T-helper 2 cell treated with Interferon-gamma antibody and Interleukin-4, amounts not matched to agents 5 μg/mL and 100 μg/mL, for 36 hours (primary cell): ENCODE measurements at places on chromosomes 12 and 14.
A peak's percentile ranks its signal among the peaks of the same experiment; 100 is the strongest.

DNA sequence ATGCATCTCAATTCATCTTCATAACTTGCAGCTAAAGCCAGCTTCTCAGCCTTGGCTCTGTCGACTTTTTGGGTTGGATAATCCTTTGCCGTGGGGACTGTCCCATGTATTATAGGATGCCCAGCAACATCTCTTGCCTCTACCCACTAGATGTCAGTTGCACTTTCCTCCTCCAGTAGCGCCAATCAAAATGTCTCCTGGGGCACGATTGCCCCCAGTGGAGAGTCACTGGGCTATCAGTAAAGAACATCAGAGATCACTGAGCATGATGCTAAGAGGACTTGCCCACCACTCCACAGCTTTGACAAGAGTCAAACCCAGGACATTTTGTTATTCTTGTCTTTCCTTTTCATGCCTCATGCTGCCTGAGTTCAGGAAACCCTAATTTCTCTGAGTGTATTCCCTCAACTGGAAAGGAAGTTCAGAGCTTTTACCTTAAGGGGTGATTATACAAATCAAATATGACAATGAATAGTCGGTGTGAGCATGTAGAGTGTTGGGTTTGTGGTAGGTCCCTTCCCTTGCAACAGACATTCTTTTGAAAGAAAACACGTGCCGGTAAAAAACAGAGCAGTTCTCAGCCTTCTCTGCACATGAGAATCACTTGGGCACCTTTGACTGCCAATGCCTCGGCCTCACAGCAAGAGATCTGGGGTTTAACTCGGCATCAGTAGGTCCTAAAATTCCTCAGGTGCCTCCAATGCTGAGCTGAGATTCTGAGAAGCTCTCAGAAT is 980.6 kb downstream of the VRK1 start:
- DNase-seq = no peak
- peaks cover 1% of the 10 kb centered on the region for H3K36me3 ChIP-seq
- peaks cover 13% of the 10 kb centered on the region for H3K4me1 ChIP-seq
- H3K27ac ChIP-seq = no peak overlapping the region

DNA sequence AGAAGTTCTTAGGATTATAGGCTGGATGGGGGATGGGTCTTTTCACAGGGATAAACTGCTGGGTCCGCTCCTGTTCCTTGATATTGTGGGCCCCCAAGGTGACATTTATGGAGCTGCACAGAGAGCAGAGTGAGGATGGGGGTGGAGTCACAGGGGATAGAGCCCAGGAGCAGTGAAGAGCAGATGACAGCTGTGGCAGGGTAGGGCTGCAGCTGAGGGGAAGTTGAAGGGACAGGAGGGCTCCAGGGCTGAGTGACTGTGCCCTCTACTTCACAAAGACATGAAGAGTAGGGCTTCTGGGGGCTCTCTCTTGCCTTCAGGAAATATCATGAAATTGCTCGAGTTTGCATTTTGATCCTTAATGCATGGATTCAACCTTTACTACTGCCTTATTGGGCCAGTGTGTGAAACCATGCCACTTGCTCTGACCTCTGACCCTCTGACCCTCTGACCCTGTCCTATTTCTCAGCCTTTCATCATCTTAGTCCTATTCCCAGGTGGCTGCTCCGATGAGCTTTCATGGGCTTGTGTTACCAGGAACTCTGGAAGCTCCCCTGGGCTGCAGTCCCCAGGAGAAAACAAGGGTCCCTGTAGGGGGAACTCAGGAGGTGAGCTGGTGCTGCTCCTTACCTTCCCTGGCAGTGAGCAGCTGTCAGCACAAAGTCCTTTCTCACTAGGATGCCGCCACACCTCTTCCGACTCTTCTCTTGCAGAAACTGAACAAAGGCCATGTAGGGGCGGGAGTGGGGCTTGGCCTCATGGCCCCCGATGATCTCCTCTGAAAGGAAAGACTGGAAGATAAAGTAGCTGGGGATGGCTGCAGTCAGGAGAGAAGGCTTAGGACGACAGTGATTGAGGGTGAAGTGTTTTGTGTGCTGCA is 1.6 kb downstream of the GZMH start:
- H3K27ac ChIP-seq = peak overlapping the region; percentile 84
- no peaks in the 10 kb centered on the region for H3K36me3 ChIP-seq
- peaks cover 54% of the 10 kb centered on the region for H3K4me1 ChIP-seq
- peak overlapping the region; percentile 63 for H3K4me3 ChIP-seq
- H3K27me3 ChIP-seq = no peaks in the 10 kb centered on the region

GRCh38 chr12:53659571-53659981 is 16.3 kb downstream of the ATP5MC2 start:
- H3K4me1 ChIP-seq = no peaks in the 10 kb centered on the region
- H3K36me3 ChIP-seq = peaks cover 13% of the 10 kb centered on the region
- no peaks in the 10 kb centered on the region for H3K27me3 ChIP-seq
- no peak overlapping the region for H3K27ac ChIP-seq
- H3K4me3 ChIP-seq = no peak overlapping the region

DNA sequence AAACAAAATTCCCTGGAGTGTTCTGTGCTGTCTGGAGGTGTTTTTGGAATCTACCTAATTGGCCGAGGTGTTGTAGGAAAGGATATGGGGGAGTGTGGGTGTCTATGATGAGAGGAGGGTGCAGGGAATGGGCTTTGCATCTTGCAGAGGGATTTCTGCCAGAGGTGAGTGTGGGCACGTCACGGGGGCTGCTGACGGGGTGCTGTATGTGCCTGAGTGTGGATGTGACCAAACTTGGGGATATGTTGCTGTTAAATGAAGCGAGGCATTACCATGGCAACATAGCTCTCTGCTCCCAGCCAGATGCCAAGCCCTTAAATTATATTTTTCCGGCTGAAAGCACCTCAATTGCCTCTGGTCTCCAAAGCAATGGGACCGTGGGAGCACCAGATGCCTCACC is 44.3 kb upstream of the SPTLC2 start:
- no peaks in the 10 kb centered on the region for H3K36me3 ChIP-seq
- no peaks in the 10 kb centered on the region for H3K27me3 ChIP-seq
- no peak overlapping the region for H3K4me3 ChIP-seq
- DNase-seq = no peak
- H3K27ac ChIP-seq = no peak overlapping the region
- H3K4me1 ChIP-seq = peaks cover 2% of the 10 kb centered on the region

DNA sequence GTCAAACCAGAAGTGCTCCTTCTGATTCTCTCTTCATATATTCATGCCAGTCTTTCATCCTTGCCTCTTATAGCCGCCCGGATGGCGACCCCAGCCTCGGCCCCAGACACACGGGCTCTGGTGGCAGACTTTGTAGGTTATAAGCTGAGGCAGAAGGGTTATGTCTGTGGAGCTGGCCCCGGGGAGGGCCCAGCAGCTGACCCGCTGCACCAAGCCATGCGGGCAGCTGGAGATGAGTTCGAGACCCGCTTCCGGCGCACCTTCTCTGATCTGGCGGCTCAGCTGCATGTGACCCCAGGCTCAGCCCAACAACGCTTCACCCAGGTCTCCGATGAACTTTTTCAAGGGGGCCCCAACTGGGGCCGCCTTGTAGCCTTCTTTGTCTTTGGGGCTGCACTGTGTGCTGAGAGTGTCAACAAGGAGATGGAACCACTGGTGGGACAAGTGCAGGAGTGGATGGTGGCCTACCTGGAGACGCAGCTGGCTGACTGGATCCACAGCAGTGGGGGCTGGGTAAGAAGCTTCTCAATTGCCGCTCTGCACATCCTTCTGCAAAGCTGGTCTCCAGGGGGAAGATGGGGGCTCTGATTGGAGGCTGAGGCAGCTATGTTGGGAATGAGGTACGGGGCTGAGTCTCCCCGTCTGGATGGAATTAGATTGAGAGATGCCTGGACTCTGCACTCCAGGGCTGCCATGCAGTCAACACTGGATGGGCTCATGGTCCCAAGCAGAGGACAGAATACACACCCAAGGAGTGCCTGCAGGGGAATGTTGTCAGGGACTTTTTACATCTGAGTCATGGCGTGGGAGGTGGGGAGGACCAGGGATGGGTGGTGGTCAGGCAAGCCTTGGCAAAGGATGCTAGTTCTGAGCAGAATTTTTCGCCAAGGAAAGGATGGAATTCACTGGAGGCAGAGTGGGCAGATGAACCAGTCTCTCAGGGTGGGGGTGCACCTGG is 1.3 kb downstream of the BCL2L2 start:
- peaks cover 8% of the 10 kb centered on the region for H3K27me3 ChIP-seq
- peak overlapping the region; percentile 81 for H3K27ac ChIP-seq
- no peak for DNase-seq
- H3K4me1 ChIP-seq = peaks cover 21% of the 10 kb centered on the region

GRCh38 chr12:5177731-5178130 is 134.1 kb downstream of the KCNA5 start:
- no peaks in the 10 kb centered on the region for H3K27me3 ChIP-seq
- H3K36me3 ChIP-seq = no peaks in the 10 kb centered on the region
- no peak overlapping the region for H3K27ac ChIP-seq
- no peaks in the 10 kb centered on the region for H3K4me1 ChIP-seq
- DNase-seq = no peak
- no peak overlapping the region for H3K4me3 ChIP-seq

GRCh38 chr12:109590566-109590965 is 17.0 kb downstream of the MVK start:
- peaks cover 28% of the 10 kb centered on the region for H3K36me3 ChIP-seq
- no peak overlapping the region for H3K4me3 ChIP-seq
- no peaks in the 10 kb centered on the region for H3K27me3 ChIP-seq
- H3K4me1 ChIP-seq = peaks cover 9% of the 10 kb centered on the region
- DNase-seq = no peak

GRCh38 chr12:104049903-104050356 is at the start of gene GLT8D2:
Gene GLT8D2, minus strand, starts transcription at chr12:104050187. Its CDS starts 30,539 bp downstream, at chr12:104019648.
- H3K27me3 ChIP-seq = peaks cover 52% of the 10 kb centered on the region
- no peak for DNase-seq
- H3K27ac ChIP-seq = no peak within 1 kb of the TSS
- H3K4me1 ChIP-seq = peaks cover 6% of the 10 kb centered on the region

DNA sequence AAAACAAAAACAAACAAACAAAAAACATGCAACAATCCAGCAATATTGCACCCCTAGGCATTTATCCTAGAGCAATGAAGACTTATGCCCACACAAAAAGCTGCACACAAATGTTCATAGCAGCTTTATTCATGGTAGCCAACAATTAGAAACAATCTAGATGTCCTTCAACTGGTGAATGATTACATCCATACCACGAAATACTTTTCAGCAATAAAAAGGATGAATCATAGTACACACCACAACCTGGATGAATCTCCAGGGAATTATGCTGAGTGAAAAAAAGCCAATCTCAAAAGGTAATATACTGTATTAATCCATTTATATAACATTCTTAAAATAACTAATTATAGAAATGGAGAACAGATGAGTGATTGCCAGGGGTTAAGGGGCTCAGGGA is 14.5 kb upstream of the GPR162 start:
- H3K4me3 ChIP-seq = no peak overlapping the region
- H3K27me3 ChIP-seq = no peaks in the 10 kb centered on the region
- H3K27ac ChIP-seq = no peak overlapping the region
- DNase-seq = no peak

DNA sequence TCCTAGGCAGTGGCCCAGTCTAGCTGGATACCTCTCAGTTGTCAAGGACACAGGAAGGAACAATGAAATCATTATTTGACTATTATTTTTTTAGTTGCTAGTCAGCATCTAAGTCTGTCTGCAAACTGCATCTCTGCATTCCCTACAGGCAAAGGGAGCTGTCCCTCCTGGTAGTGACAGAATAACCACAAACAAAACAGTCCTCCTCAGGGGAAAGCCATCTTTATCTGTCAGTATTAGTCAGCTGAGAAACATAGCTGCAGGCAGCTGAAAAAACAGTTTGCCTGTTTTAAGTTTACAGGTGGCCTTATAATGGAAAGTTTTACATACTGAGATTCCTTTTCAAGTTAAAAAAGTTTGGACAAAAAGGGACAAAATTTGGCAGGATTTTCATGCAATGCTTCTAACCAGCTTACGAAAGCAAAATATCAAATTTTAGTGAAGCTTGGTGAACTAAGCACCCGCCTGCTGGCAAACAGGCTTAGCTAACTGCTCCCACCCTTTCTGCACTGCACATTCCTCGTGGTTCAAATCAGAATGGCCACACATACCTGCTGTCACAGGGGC is 29.5 kb downstream of the SLC25A21 start:
- no peaks in the 10 kb centered on the region for H3K36me3 ChIP-seq
- H3K27me3 ChIP-seq = no peaks in the 10 kb centered on the region
- H3K27ac ChIP-seq = no peak overlapping the region
- no peak overlapping the region for H3K4me3 ChIP-seq
- DNase-seq = no peak

DNA sequence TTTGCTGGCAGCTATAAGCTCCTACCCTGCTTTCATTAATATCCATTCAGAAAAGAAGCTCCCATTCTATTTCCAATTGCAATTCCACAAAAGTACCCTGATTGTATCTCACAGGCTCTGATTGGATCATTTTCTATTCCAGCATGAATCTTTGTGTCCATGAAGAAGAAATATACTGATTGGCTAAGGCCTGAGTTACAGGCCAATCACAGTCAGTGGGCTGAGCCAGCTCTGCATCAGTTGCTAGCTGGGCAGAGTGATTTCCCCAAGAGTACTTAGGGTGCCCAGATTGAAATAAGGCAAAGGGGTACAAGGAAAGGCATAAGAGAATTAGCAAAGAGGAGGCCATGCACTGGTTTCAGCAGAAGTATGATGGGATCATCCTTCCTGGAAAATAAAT is 14.4 kb downstream of the ART4 start:
- no peaks in the 10 kb centered on the region for H3K4me1 ChIP-seq
- no peak for DNase-seq
- H3K36me3 ChIP-seq = no peaks in the 10 kb centered on the region
- H3K4me3 ChIP-seq = no peak overlapping the region
